Left renal pelvis (tissue), 4 donors: ENCODE measurements at places on chromosomes 5 and 9.

- no peak for DNase-seq
Observed at GRCh38 chr9:18610956-18611355, 137.0 kb downstream of the ADAMTSL1 start.

DNA sequence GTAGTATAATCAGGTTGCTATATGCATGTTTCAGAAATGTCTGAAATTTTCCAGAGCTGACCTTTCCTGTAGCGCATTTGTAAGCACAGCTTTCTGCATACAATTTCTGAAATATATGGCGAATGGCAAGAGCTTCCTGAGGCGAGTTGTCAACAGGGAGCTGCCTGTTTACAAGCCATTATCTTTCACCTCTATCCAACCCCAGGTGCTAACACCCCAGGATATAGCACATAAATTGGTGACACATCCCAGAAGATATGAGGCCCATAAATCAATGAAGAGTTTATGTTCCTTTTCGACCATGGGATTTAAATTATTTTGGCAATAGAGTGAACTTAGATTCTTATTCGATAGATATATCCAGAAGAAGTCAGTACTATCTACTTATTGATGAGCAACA, 379.8 kb downstream of the KDM4C start:
- no peak for DNase-seq

GRCh38 chr9:13684656-13685055, 405.2 kb upstream of the MPDZ start:
- no peak for DNase-seq

DNA sequence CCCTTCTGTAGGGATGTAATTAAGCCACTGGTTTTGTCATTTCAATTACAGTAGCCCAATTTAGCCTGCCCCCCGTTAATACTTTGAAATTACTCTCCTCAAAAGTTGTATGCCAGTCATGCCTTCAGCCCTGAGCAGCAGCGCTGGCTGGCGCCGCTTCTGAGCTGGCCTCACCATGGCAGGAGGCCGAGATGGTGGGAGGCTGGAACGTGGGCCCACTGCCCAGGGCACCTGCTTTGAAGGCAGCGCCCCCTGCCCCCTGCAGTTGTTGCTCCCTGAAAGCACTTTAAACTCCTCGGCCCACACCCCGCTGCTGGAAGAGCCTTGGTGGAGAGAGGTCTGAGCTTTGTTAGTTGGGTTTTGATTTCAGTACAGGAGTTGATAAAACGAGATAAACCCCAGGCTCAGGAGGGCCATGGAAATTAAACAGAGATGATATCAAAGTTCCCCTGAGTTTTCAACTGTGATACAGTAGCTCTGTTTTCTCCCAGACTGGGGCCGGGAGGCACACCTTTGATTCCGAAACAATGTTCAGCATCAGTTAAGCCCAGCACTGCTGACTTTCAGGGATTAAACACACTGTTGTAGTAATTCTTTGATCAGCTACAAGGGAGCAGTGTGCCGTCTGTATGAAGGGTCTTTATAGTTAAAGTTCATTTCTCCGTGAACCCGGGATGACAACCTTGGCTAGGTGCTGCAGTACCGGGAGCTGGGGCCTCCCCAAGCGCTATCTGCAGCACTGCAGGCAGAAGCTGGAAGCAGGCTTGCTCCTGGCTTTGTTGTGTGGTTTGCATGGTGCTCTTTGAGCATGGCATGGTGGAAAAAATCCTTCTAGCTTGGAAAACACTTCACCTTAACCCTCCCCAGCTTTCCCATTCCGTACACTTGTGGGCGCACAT, 9.5 kb downstream of the MVB12B start:
- no peak for DNase-seq

DNA sequence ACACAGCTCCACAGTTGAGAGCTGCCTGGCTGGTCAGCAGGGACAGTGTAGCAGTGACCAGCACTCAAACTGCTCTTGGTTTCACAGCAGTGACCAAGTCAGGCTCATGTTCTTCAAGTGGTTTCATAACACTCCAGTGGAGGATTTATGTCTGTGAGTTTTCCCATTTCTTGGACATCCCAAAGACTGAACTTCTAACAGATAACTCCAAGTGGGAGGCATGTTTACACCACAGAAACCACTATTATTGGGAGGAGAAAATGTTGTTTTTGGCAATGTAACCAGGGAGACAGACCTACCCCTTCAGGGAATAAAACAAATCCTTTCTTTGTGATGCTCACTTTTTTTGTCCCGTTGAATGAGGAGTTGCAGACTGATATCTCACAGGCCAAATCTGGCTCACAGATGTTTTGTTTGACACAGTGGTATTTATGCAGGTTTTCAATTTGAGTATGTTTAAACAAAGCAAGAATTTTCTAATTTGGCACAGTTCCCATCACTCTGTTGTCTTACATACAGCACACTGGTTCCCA, 141.5 kb downstream of the RMI1 start:
- no peak for DNase-seq

DNA sequence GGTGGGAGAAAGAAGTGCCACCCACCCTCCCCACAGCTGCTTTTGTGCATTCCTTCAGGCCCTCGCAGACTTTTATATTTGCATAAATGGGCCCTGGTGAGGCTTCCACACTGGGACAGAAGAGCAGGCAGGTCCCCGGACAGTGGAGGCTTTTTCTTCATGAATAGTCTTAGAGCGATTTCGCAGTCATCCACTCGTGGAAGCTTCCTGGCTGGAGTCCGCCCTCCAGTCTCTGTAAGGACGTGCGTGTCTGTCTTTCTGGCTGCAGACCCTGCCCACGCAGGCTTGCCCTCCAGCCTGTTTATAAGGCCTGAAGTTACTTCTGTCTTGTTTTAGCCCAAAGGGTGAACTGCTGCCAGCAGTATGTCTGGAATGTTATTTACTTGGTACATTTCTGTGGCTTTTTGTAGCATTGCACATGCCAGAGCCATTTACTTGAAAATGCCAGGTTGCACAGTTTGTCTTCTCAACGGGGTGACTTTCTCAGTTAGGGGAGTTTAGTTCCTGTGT, 195.7 kb downstream of the AOPEP start:
- no peak for DNase-seq

DNA sequence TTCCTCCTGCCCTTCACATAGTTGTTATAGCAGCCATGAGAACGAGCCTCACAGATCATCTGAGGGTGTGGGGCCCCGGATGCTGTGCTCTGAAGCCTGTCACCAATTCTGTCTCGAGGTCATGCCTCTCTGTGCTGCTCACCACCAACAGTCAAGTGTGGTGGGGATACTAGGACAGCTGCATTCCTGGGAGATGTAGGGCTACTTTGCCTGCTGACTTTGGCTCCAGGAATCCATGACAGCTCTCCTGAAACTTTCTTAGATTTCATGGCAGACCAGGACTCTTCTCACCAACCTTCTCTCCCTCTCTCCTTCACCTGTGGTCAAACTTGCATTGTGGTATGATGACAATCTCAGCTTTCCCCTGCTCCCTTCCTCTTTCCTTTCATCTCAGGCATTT, 395.9 kb downstream of the PSAT1 start:
- DNase-seq = no peak

DNA sequence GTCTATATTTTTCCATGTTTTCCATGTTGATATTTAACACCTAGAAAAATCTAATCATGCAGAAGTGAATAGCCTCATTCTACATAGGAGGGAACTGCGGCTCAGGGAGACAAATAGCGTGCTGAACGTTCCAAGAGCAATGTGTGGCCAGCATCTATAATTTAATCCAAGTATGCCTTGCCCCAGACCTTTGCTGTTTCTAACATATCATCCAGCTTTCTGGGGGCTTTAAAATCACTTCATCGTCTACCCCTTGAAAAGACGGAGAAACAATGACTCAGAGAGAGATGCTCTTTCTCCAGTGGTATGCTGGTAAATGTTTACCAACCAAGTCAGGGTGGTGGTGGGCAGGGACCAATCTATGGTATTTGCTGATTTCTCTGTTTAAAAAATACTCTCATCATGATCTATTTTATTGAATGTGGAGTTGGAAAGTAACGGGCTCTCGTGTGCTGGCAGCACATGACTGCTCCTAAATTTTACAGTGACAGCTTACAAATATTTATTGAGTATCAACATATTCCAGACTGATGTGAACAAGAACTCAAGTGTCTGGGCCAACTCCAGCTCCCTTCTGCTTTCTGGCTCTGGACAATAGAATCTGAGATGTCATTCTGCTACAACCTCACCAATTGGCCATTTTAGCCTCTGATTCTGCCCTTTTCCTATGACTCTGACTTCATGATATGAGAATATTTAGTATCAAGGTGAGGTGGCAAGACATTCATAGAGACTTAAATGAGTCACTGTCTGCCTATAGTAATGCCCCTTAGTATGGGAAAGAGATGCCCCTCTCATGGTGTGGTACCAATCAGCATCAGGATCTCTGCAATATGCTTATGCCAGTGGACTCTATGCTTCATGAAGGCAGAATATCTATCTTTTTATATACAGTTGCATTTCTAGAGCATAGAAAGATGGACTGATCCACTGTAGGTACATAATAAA, 407.4 kb upstream of the TNC start:
- no peak for DNase-seq

- no peak for DNase-seq
Observed at GRCh38 chr5:68140763-68141162, 74.8 kb upstream of the PIK3R1 start.
